ENCODE measurements at places on chromosomes 5 and 9. TPM values are rescaled to one million over a fixed set of nuclear protein-coding genes. Genes with fewer than 3 reads are reported as not detected.

DNA sequence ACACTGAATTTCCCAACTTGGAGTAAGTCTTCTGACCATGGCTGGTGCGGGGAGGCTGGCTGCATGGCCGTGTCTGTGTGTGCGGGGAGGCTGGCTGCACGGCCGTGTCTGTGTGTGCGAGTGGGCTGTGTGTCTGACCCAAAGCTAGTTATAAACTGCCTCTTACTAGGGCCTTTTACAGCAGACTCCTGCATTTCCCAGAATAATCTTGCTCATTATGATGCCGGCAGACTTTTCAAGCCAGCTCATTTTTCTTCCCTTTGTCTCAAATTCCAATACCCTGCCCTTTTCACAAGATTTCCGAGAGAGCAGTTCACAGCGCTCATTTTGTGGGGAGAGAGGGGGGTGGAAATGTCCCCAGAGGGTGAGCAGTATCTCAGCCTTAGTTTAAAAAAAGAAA lies 470.7 kb upstream of the BRINP1 start:
- DNase-seq: no peak
- no peak overlapping the region for H3K4me3 ChIP-seq
- no peaks in the 10 kb centered on the region for H3K36me3 ChIP-seq
- no peaks in the 10 kb centered on the region for H3K27me3 ChIP-seq
- H3K4me1 ChIP-seq: no peaks in the 10 kb centered on the region

DNA sequence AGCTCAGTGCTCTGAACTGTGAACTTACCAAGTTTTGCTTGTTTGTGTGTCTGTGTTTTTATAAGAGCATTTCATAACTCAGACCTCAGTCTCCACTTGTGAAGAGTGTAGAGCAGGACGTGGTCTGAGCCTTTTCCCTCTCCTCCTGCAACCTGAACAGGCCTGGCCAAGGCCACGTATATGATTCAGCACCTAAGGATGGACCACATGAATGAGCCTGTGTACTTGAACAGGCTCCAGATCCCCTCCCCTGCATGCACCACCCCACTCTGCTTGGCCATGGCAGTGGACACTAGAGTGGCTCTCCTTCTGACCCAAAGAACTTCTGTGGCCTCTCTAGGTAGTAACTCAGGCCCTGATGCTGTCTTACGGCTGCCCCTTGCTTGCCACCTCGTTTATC lies 125.9 kb upstream of the FSTL4 start:
- H3K4me1 ChIP-seq: no peaks in the 10 kb centered on the region
- H3K4me3 ChIP-seq: no peak overlapping the region
- H3K27me3 ChIP-seq: no peaks in the 10 kb centered on the region
- no peak overlapping the region for H3K27ac ChIP-seq
- DNase-seq: no peak

DNA sequence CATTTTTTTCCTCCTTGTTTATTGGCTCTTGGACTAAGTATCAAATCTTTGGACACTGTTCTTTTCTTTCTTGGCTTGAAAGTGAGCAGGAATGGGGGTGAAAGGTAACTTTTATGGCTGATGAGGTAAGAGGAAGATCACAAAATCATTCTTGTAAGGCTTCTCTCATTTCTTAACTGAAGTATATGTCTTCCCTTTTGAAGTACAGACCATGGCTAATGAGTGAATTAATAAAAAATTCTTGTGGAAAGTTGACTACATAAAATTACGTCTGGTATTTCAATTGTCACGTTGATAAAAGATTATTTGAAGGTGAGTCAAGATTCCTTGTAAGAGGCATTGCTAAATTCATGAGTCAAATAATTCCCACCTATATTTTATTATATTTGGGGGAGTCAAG lies 25.1 kb downstream of the VCAN start:
- peaks cover 6% of the 10 kb centered on the region for H3K4me1 ChIP-seq
- H3K27me3 ChIP-seq: no peaks in the 10 kb centered on the region
- no peak for DNase-seq
- peaks cover 100% of the 10 kb centered on the region for H3K36me3 ChIP-seq

- H3K27me3 ChIP-seq: no peaks in the 10 kb centered on the region
- no peaks in the 10 kb centered on the region for H3K4me1 ChIP-seq
- no peak overlapping the region for H3K27ac ChIP-seq
These were observed 598.8 kb upstream of the ADAMTS16 start for GRCh38 chr5:4541334-4541733.

- peak; percentile 9 for DNase-seq
- peaks cover 31% of the 10 kb centered on the region for H3K27me3 ChIP-seq
- H3K27ac ChIP-seq: no peak overlapping the region
These were observed 1.2 kb upstream of the NPR3 start for GRCh38 chr5:32709750-32710549.

DNA sequence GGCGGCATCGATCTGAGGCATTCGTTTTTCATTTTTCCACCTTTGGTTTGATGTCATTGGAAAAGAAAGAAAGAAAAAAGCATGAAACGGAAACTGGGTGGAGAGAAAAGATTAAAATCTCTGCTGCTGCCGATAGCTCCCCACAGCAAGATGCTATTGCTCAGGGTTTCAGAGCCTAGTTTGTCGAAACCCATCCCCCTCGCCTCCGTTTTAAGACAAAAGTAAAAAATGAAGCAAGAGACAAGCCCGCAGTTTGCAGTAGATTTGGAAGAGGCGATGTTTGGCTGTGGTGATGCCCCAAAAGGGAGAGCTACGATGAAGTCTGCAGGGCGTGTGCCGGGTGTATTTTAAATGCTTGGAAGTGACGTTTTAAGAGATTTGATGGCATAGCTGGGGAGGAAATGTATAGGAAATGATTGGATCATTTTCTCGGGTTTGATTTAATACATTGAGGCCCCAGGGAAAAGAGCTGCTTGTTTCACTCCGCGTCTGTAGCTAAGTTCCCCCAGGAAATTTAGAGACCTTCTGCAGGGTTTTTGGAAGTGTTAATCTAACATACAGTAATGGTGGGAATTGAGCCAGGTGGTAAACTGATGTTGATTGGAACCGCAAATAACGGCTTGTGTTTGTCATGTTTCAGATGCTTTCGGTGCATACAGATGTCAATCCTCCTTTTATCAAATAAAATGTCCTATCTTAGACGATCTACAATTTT lies 909 bp downstream of the NDFIP1 start:
- DNase-seq: no peak
- peaks cover 28% of the 10 kb centered on the region for H3K4me1 ChIP-seq
- peak overlapping the region; percentile 98 for H3K4me3 ChIP-seq
- H3K27ac ChIP-seq: peak overlapping the region; percentile 86

DNA sequence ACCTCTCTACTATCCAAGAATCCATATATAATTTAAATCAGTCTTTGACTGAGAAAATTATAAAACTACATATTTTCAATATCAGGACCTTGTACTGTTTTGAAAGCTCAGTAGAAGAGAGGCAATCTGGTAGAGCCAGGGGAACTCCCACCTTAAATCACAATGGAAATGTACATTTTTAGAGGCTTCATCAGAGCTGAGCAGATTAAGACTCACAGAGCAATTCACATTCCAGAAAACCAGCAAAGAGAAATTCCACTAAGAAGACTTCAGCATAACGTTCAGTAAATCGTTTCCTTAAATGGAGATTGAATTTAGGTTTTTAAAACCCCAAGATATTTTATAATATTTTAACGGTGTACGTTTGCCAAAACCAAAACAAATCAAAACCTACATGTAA lies 227.8 kb upstream of the TRPM3 start:
- no peak for DNase-seq
- no peaks in the 10 kb centered on the region for H3K4me1 ChIP-seq
- H3K27ac ChIP-seq: no peak overlapping the region
- H3K27me3 ChIP-seq: no peaks in the 10 kb centered on the region
- H3K4me3 ChIP-seq: no peak overlapping the region

DNA sequence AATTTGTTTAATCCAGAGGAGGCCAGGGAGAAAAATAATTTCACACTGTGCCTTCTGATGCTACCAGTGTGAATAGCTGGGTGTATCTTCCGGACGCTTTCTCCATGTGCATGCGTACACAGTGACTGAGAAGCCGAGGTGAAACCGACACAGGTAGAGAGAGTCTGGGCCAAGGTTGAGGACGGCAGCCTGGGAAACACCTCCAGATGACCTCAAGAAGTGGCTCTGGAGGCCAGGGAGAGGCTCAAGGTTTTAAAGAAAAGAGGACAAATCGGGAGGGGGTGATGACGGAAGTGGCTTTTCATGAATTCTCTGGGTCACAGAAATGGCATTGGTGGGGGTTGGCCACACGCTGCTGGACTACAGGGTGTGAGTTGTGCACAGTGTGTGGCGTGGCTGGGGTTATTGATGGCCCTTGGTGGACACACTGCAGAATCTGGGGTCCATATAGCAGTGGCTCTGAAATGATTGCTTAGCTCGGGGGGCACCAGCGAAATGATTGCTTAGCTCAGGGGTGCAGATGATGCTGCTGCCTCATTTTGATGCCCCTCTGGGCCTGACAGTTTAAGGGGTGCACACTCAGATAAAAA lies 34.1 kb upstream of the LRRC14B start:
- no peaks in the 10 kb centered on the region for H3K36me3 ChIP-seq
- no peak for DNase-seq
- H3K4me1 ChIP-seq: no peaks in the 10 kb centered on the region
- no peak overlapping the region for H3K4me3 ChIP-seq

GRCh38 chr5:113663879-113664541 lies 150.5 kb downstream of the YTHDC2 start:
- no peak overlapping the region for H3K27ac ChIP-seq
- no peaks in the 10 kb centered on the region for H3K36me3 ChIP-seq
- no peaks in the 10 kb centered on the region for H3K4me1 ChIP-seq
- no peak for DNase-seq
- no peak overlapping the region for H3K4me3 ChIP-seq
- H3K27me3 ChIP-seq: no peaks in the 10 kb centered on the region

GRCh38 chr5:147674411-147674810 lies 108.1 kb downstream of the JAKMIP2 start:
- H3K27me3 ChIP-seq: no peaks in the 10 kb centered on the region
- no peak for DNase-seq
- no peak overlapping the region for H3K4me3 ChIP-seq
- no peaks in the 10 kb centered on the region for H3K4me1 ChIP-seq
- no peaks in the 10 kb centered on the region for H3K36me3 ChIP-seq

DNA sequence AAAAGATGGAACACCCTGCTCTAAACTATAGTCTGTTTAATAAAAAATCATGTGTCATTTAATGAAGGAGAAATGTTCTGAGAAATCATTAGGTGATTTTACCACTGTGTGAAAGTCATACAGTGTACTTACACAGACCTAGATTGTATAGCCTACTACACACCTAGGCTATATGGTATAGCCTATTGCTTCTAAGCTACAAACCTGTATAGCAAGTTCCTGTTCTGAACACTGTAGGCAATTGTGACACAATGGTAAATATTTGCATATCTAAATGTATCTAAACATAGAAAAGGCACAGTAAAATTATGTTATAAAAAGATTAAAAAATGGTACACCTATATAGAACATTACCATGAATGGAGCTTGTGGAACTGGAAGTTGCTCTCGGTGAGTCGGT lies 40.6 kb downstream of the EFNA5 start:
- H3K4me1 ChIP-seq: no peaks in the 10 kb centered on the region
- no peak overlapping the region for H3K4me3 ChIP-seq
- no peak overlapping the region for H3K27ac ChIP-seq
- no peaks in the 10 kb centered on the region for H3K36me3 ChIP-seq
- H3K27me3 ChIP-seq: no peaks in the 10 kb centered on the region
- no peak for DNase-seq

GRCh38 chr9:113695901-113696300 lies 180.2 kb upstream of the ZNF618 start:
- DNase-seq: no peak
- no peaks in the 10 kb centered on the region for H3K4me1 ChIP-seq
- peaks cover 2% of the 10 kb centered on the region for H3K27me3 ChIP-seq
- no peaks in the 10 kb centered on the region for H3K36me3 ChIP-seq

GRCh38 chr9:129568560-129569501 lies 52.1 kb downstream of the C9orf50 start:
- H3K27ac ChIP-seq: no peak overlapping the region
- no peaks in the 10 kb centered on the region for H3K36me3 ChIP-seq
- no peak for DNase-seq
- peaks cover 38% of the 10 kb centered on the region for H3K4me1 ChIP-seq

DNA sequence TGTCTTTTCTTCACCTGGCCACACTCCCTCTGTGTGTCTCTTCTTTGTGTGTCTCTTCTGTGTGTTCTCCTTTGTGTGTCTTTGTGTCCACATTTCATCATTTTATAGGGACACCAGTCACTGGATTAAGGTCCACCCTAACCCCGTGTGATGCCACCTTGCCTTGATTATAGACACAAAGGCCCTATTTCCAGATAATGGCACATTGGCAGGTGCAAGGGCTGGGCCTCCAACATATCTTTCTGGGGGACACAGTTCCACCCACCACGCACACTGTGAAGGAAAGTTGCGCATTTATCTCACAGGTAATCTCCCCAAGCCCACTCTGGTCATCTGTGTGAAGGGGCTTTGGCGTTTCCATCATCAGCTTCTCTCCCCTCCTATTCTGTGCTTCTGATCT lies 334.6 kb upstream of the IRX1 start:
- H3K36me3 ChIP-seq: no peaks in the 10 kb centered on the region
- H3K4me3 ChIP-seq: no peak overlapping the region
- H3K27me3 ChIP-seq: no peaks in the 10 kb centered on the region
- DNase-seq: no peak
- no peak overlapping the region for H3K27ac ChIP-seq
- no peaks in the 10 kb centered on the region for H3K4me1 ChIP-seq

- H3K27me3 ChIP-seq: no peaks in the 10 kb centered on the region
- no peak overlapping the region for H3K4me3 ChIP-seq
- no peak for DNase-seq
- no peak overlapping the region for H3K27ac ChIP-seq
- no peaks in the 10 kb centered on the region for H3K36me3 ChIP-seq
These were observed 245.7 kb downstream of the BNC2 start for GRCh38 chr9:16624744-16625117.

DNA sequence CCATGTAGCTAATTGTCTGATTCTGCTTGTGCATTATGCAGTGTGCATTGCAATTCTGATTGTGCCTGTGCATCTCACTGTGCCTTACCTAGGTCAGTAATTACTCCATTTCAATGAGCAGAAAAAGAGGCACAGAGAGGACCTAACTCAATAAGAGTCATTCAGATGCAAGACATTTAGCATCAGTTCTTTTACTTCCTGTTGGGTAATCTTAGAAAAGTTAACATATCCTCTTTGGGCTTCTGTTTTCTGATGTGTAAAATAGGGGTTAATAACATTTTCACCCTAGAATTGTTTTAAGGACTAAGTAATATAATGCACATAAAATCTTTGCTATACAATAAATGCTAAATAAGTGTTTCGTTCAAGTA lies 7.0 kb upstream of the DCTN4 start:
- H3K27me3 ChIP-seq: no peaks in the 10 kb centered on the region
- no peaks in the 10 kb centered on the region for H3K36me3 ChIP-seq
- H3K27ac ChIP-seq: peak overlapping the region; percentile 86
- no peak for DNase-seq

CCDC192 gene
- polyA plus RNA-seq: not detected

STC2 gene
- not detected for polyA plus RNA-seq

C5orf34 gene
- 0.17 TPM for polyA plus RNA-seq

MUSK gene
- polyA plus RNA-seq: not detected

PCAT7 gene
- polyA plus RNA-seq: not detected

MRPS30 gene
- polyA plus RNA-seq: 15.2 TPM

PCDHB6 gene
- polyA plus RNA-seq: not detected

PLK2 gene
- polyA plus RNA-seq: 4.5 TPM

DOCK2 gene
- 140 TPM for polyA plus RNA-seq

TLX3 gene
- not detected for polyA plus RNA-seq

MSANTD3 gene
- 1.1 TPM for polyA plus RNA-seq
